Neural crest cell (in vitro differentiated cells): ENCODE measurements at places on chromosomes 3 and 15. TPM values are rescaled to one million over a fixed set of nuclear protein-coding genes. Genes with fewer than 3 reads are reported as not detected.
A peak's percentile ranks its signal among the peaks of the same experiment; 100 is the strongest.

- DNase-seq = no peak
Measured at GRCh38 chr15:27668471-27669220, 430.5 kb downstream of the OCA2 start.

DNA sequence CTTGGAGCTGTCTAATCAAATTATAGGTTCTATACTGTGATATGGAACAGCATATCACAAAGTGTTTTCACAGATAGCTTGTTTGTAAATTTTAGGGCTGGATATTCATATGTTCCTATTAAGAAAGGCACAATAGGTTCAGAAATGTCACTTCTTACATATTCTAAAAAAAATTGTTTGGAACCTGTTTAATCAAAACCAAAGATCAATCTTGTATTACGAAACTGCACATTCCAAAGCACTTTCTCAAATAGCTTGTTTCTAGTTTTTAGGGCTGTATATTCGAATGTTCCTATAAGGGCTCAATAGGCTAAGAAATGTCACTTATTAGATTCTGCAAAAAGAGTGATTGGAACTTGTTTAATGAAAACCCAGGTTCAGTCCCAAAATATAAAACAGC lies 67.4 kb upstream of the OSBPL11 start:
- no peak for DNase-seq

- DNase-seq = no peak
Measured at GRCh38 chr3:111810909-111811308, 48.2 kb upstream of the PHLDB2 start.

DNA sequence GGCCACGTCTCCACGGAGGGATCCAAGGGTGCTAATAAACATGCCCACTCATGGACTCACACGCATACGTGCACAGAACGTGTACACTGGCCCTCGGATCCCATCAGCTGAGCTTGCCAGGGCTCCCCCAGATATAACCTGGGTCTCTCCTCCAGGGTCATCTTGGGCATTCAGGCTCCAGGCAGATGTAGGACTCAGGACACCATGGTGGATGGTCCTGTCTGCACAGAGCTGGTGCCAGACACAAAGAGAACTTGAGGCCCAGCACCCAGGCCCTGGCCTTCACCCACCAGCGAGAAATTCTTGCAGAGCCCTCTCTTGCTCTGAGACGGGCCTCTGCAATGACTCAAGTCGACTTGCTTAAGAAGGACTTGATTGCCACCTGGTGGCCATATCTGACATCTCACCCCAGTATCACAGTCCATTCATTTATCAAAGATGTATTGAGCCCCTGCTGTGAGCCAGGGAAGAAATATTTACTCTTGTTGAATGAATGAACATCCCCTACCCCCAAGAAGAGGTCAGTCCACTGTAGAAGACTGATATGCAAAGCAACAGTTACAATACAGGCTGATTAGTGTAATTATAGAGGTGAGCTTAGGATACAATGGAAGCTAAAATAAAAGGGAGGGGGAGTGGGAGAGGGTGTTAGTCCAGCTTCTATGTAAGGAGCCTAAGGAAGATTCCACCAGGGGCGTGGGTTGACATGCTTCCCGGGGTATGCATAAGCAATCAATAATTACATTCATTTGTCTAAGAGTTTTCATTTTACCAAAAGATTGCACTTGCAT lies 34.2 kb upstream of the VPS8 start:
- DNase-seq = peak; percentile 86

DNA sequence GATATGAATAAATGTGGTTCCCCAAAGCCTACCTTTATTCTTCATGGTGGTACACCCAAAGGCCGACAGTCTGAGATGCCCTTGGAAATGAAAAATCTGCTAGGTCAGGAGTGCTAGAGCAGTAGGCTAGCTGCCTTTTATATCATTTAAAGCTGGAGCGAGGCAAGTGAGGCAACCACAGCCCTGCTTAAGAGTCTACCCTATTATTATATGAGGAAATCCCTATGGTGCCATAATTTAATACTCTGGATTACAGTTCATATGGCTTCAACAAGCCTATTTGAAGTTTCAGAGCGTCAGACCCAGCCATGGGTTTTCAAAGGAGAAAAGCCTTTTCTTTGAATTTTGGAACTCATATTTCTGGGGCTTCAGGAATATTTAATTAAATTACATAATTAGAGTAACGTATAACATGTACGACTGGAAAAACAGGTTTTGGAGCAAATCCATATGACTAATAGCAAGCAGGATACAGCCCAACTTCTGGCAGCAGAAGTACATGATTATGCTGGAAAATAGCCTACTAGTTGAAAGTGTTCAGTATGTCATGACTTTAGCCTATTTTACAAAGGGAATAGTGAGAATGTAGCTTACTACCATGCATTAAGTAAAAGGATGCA lies 18.0 kb upstream of the SLTM start:
- no peak for DNase-seq

DNA sequence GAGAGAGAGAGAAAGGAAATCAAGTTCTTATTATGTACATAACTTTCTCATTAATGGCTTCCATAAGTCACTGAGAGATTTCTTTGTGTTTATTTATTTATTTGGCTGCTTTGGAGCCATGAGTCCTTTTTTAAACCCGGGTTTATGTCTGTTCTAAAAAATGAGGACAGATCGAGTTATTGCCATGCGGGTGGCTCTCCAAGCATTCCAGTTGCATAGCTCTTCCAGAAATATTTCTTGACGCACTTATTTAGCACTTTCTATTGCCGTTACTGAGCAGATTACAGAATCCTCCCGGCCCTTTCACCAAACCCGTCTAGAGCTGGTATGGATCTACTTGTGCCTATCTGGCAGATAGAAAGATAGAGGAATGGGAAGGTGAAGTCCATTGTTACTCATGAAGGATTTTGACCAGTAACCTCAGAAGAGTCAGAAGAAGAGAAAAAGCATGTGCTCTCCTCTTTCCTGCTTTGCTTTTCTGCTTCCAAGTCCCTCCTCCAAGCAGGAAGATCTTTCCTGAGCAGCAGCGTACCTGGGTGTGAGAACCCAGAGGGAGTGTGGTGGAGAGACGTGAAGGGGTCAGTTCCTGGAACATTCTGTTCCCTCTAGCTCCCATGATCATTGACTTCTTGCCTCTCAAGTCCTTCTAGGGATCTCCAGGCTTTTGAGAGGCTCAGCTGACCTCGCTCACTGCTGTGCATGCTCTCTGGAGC lies 112.8 kb downstream of the LPP start:
- DNase-seq = no peak

- DNase-seq = no peak
Measured at GRCh38 chr15:66931768-66932633, 133.4 kb upstream of the SMAD3 start.

DNA sequence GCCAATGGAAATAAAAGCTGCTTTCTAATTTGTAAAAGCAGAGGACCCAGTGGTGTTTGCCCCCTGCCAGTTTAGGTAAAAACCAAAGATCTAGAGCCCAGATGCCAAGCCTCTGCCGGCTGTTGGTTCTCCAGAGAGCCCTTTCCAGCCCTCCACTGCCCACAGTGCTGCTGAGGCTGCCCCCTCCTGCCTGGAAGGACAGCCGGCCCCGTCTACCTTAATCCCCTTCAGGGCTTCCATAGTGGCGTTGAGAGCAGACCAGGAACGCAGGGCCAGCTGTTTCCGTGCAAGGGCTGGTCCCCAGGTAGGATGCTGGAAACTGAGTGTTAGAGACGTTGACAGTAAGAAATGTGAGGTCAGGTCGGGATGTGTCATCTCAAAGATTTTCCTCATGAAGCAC lies 6.9 kb downstream of the ST8SIA2 start:
- DNase-seq = no peak

DNA sequence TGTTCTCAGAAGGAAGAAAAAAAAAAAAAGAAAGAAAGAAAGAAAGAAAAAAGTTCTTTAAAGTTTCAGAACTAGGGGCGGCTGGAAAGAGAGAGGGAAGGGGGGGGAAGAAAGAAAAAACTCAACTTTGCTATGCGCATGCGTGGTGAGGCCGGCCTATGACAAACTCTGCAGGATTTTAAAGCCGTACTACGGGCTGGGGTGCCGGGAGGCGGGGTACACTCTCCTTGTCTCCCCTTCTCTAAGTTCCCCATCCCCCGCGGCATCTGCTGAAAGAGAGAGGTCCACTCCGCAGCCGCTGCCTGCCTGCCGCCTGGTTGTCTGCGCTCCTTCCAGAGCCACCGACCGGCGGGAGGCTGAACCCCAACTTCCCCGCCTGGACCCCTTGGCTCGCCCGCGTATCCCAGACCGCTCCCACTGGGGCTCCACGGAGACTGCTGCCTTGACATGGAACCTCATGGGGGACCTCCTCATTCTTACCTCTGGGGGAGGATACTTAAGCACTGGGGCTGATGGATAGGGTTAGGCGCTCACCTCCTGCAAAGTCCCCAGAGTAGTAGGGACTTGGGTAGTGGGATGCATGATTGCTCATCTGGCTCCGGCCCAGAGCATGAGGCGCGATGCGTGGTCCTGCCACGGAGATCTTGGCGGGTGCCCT lies 1.4 kb upstream of the WNT5A start:
- DNase-seq = peak; percentile 58

DNA sequence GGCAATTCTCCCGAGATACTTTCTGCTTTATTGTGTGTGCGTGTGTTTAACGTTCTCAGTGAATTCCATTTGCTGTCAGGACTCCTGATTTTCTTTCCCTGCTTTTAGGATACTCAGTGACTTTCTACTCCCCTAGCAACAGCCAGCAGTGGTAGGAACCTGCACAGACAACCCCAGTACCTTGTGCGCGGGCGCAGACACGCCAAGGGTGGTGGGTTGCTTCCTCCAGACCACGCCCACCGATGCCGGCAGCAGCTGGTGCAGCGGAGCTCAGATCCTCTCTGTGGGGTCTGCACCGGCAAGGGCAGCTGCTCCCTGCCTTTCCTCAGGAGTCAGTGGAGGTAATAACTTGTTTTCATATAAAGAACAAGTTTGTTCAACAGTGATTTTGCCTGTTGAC lies 225.1 kb upstream of the NDN start:
- DNase-seq = peak; percentile 46

- no peak for DNase-seq
Measured at GRCh38 chr3:185365291-185366073, 2.5 kb downstream of the MAP3K13 start.

Gene MORC1
- total RNA-seq = not detected in 2 replicates

Gene COL6A5
- not detected in 2 replicates for total RNA-seq

Gene FBXL22
- total RNA-seq = 0.93 and 1.0 TPM in 2 replicates

Gene GXYLT2
- 0.82 and 1.2 TPM in 2 replicates for total RNA-seq

Gene FBXW12
- 0.44 and 0.68 TPM in 2 replicates for total RNA-seq

Gene KNG1
- total RNA-seq = not detected in 2 replicates

Gene TGM4
- total RNA-seq = not detected in 2 replicates

Gene ADCY5
- total RNA-seq = 2.2 and 2.8 TPM in 2 replicates

Gene SLC28A2
- total RNA-seq = not detected in 2 replicates
